CD4-positive, CD25-positive, alpha-beta regulatory T cell (primary cell): ENCODE measurements at places on chromosomes 1 and 21.

GRCh38 chr1:26999440-26999987, 6.0 kb downstream of the TRNP1 start:
- no peak for DNase-seq

DNA sequence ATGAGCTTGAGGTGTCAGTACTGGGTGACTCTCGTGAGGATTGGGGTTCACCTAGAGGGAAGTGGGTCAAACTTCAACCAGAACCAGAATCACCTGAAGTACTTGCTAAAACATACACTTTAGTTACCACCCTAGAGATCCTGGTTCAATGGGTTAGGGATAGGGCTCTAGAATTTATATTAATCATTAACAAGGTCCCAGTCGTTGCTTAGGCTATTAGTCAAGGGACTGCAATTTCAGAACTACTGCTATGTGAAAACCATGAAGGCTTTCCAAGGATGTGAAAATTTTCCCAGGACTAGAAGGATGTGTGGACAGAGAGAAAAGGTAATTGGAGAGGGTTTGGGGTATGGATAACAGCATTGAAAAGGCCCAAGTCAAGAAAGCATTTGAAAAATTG, 162.6 kb downstream of the GRIK1 start:
- no peak for DNase-seq

DNA sequence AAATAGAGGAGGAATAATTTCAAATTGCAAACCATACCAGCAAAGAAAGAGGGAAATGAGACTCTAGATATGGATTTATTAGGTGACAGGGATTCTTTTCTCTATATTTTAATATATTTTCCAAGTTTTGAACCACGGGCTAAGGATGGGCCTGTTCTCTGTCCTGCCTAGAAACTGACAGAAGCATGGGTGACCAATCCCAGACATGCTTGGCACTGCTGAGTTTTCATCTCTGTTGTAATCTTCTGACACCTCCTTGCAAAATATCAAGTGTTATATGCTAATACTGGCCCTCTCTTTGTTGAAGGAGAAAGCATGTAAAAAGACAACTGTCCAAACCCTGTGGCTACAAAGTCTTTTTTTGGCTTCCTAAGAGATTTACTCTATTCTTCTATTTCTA, 774 bp upstream of the ANGPTL7 start:
- DNase-seq: no peak

DNA sequence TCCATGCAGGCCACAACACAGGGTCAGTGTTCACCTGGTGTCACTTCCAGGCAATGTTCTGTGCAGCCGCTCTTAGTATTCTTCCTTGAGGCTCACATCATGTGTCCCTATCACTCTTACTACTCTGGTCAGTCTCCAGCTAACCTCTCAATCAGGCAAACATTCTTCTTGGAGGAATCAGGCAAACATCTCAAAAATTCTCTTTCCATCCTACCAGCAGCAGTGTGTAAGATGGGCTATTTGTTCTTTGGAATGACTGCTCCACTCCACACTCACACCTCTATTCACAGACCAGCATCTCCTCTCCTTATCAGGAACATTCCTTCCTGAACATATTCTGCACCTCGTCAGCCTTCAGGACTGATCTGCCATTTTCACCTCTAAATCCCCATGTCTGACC, 4.0 kb downstream of the S100A7A start:
- no peak for DNase-seq

- DNase-seq: no peak
These were observed 24.9 kb downstream of the GDAP2 start for GRCh38 chr1:117904485-117904884.

DNA sequence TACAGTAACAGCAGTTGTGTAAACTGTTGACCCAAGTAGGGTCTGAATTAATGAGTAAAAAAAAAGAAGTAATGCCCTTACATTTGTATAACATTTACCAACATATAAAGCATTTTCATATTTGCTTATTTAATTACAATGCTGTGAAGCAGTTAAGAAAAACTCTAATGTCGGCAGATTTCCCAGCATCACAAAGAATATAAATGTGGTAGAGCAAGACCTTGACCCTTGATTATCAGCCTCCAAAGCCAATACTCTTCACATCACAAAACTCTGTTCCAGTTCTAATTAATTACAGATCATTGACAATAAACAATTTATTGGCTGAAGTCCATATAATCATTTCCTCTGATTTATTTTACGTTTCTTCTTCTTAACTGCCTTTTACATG, 130.2 kb downstream of the DUSP10 start:
- DNase-seq: no peak

GRCh38 chr1:23395154-23395724, 25.6 kb upstream of the ZNF436 start:
- no peak for DNase-seq

- DNase-seq: no peak
These were observed 65.8 kb downstream of the ATP5PO start for GRCh38 chr21:33849834-33850233.

GRCh38 chr1:168932539-168932938, 174.0 kb upstream of the ATP1B1 start:
- no peak for DNase-seq

DNA sequence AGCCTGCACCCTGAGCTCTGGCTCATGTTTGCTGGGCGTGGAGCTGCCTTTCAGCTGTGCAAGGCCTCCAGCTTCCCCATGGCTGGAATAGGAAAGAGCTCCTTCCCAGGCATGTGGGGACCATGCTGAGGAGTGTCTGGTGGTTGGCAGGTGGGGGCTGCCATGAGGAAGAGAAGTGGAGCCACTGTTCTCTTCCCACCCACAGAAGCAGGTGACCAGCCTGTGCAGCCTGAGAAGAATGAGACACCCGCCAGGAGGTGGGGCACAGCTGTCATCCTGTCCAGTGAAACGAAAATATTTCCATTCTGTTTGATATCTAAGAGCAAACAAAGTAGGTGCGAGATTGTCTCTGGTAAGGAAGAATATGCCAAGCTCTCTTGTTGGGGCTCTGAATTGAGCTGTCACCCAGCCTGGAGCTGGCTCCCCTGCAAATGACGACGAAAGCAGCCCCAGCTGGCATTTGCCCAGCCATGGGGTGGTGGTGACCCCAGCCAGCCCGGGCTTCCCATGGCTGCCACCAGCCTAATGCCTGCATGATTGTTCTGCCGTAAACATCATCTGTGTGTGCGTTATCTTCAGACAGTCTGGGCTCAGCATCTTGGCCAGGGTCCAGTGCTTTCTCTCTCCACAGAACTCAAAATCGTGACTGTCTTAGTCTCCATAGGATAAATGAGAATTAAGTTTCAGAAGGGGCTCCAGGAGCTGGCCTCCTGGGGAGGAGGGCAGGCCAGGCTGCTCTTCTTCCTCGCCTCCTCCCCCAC, 429.8 kb upstream of the VAMP3 start:
- no peak for DNase-seq
